ENCODE measurements at places on chromosomes 12 and 14.

- DNase-seq, result no peak
These were observed 12.9 kb downstream of the MIA2 start for GRCh38 chr14:39246618-39247017.

DNA sequence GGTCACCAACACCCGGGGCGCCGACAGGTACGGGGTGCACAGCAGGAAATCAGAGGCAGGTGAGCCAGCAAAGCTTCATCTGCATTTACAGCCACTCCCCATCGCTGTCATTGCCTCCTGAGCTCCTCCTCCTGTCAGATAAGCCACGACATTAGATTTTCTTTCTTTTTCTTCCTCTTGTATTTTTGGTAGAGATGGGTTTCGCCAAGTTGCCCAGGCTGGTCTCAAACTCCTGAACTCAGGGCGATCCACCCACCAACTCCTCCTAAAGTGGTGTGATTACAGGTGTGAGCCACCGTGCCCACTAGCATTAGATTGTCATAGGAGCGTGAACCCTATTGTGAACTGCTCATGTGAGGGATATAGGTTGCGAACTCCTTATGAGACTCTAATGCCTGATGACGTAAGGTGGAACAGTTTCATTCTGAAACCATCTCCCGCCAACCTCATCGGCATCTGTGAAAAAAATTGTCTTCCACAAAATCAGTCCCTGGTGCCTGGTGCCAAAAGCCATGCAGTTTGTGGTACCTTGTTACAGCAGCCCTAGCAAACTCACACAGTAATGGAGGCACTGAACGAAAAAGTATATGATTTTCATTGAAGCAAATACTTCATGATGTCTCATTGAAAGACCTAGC, 1.5 kb downstream of the STYK1 start:
- peak; percentile 9 for DNase-seq

DNA sequence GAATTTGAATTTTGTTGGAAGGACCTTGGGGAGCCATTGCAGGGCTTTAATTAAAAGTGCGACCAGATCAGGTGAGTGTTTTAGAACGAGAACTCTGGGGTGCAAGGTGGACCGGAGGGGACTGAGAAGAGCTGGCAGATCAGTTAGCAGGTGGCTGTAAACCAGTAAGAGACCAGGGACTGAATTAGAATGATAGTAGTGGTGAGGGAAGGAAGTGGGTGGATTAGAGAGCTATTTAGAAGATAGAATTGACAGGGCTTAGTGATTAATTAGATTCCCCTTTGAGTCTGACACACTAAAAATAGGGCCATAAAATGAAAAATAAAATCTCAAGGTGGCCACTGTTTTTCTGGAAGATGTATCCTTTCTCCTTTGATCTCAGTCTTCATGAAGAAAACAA, 44.8 kb downstream of the PLXNC1 start:
- DNase-seq, result no peak

GRCh38 chr14:56115976-56116893, 2.0 kb upstream of the PELI2 start:
- DNase-seq, result no peak

DNA sequence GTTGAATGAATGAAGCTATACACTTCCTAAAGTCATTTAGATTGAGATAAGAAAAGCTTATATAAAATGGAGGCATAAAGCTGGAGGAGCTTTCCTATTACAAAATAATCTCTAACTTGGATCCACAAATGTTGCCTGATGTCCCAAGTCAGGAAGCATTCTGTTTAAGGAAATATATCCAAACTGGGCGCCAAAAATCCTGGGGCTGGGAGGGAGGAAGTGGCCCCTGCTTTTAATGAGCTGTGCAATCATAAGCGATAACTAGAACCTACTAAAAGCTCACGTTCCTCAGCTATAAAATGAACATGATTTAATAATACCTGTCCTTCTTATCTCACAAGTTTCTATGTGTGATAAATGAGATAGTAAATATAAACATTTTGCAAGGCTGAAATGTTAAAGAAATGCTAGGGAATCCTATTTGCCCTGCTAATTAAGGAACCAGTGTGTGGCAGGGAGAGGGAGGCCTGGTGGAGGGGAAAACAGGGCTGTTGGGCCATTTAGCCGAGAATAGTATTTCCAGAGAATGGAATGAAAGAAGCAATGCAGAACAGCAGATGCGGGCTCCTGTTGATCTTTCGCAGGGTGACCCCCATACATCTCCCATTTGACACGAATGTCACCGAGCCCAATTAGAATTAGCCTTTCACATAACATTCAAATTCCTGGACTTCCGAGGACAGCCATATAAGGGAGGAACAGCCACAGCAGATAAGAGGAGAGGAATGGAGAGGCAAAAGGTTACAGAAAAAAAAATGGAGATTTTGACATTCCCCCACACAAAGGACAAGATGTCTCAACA, 25.9 kb downstream of the DUSP6 start:
- DNase-seq, result no peak

Data from activated naive CD8-positive, alpha-beta T cell treated with anti-CD3 and anti-CD28 coated beads, Interleukin-2, amount 50 U/mL, for 24 hours (primary cell).